ENCODE measurements at places on chromosomes 2 and 18. TPM values are rescaled to one million over a fixed set of nuclear protein-coding genes. Genes with fewer than 3 reads are reported as not detected.

Gene VWC2L
- 0.87 TPM for total RNA-seq

Gene AGXT
- total RNA-seq, result not detected

Gene CHST10
- 14.6 TPM for total RNA-seq

Gene AMER3
- total RNA-seq, result 3.5 TPM

Gene DLGAP1
- total RNA-seq, result 69.1 TPM

Gene C18orf63
- total RNA-seq, result 22.1 TPM

Gene UGT1A4
- total RNA-seq, result not detected

Gene TMEM169
- 0.31 TPM for total RNA-seq

Gene C2orf78
- total RNA-seq, result 3.5 TPM

Gene GREB1L
- total RNA-seq, result 40.6 TPM

Gene AGPS
- total RNA-seq, result 73.4 TPM

Gene CCL20
- total RNA-seq, result 0.81 TPM

Gene TUBA4B
- total RNA-seq, result 0.25 TPM

Gene ESPNL
- total RNA-seq, result 7.5 TPM

Gene MYO7B
- 3.6 TPM for total RNA-seq

Gene DYNAP
- total RNA-seq, result 0.24 TPM

Gene VIL1
- 0.50 TPM for total RNA-seq

Gene IL1RL2
- 0.24 TPM for total RNA-seq

Gene CAPN14
- 1.1 TPM for total RNA-seq

Gene SERPINB2
- not detected for total RNA-seq

Gene NEU2
- total RNA-seq, result not detected

Gene ANKRD29
- 17.5 TPM for total RNA-seq

Gene FAM117B
- total RNA-seq, result 34.7 TPM

Gene CFC1
- total RNA-seq, result 2.3 TPM

Gene MRPS9
- total RNA-seq, result 28.6 TPM

Gene SERPINB3
- total RNA-seq, result 1.1 TPM

Gene CHRNG
- total RNA-seq, result not detected

Gene ABCG8
- 0.24 TPM for total RNA-seq

Gene PLEK
- 2.4 TPM for total RNA-seq

Gene GPBAR1
- total RNA-seq, result 1.5 TPM

Gene CDH2
- 128 TPM for total RNA-seq

Gene CLEC4F
- 0.31 TPM for total RNA-seq

Gene CD207
- total RNA-seq, result 0.19 TPM

Gene EHD3
- 5.1 TPM for total RNA-seq

Gene G6PC2
- total RNA-seq, result 1.1 TPM

Gene CCDC150
- total RNA-seq, result 52.0 TPM

Gene NETO1
- 4.2 TPM for total RNA-seq

Gene NTSR2
- 0.47 TPM for total RNA-seq

Gene SUCLG1
- 50.6 TPM for total RNA-seq

Gene IL1R2
- 2.7 TPM for total RNA-seq

Gene FAHD2A
- total RNA-seq, result 48.9 TPM

Gene SIX3
- total RNA-seq, result 0.19 TPM

Gene UCN
- total RNA-seq, result 18.8 TPM

Gene PIEZO2
- 3.0 TPM for total RNA-seq

Gene RGPD8
- 57.2 TPM for total RNA-seq

Gene CABLES1
- total RNA-seq, result 15.8 TPM

Gene ALK
- 2.1 TPM for total RNA-seq

Gene LANCL1
- total RNA-seq, result 59.5 TPM

Gene SETBP1
- total RNA-seq, result 34.7 TPM

Gene TCF4
- total RNA-seq, result 122 TPM

Gene TMEM163
- total RNA-seq, result 44.3 TPM

Gene IL36G
- total RNA-seq, result not detected

Gene XDH
- total RNA-seq, result 0.43 TPM

Gene CPSF3
- 72.3 TPM for total RNA-seq

Gene GRHL1
- total RNA-seq, result 8.0 TPM

Gene ID2
- 87.2 TPM for total RNA-seq

Gene PSMD14
- 48.0 TPM for total RNA-seq

Gene EFHD1
- total RNA-seq, result 16.5 TPM

Gene CENPA
- total RNA-seq, result 2.8 TPM

Gene L3MBTL4
- 46.2 TPM for total RNA-seq

Data from testis (tissue), 5 donors.